ENCODE measurements at places on chromosomes 3 and 15.

DNA sequence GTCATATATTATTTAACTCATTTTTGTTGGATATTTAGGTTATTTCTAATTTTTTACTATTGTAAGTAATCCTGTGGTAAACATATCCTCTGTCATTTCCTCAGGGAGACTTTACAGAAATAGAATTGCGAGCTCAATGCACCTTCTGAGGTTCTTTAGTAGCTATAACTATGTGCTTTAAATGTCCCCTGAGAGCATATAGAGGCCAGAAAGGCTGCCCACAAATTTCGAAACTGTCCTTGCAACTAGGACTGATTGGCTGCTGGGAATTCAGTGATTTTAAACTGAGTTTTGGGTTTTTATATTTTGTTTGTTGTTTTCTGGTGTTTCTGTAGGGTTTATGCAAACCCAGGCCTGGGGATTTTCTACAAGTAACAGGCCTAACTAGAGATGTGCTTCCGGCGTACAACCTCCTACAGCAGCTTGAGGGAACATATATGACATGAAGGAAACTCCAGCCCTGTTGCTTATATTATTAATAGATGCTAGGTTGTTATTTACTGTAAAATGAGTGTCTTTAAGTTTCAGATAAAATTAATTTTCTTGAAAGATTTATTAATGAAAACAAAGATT lies 29.1 kb upstream of the P4HTM start:
- no peak for DNase-seq

- DNase-seq: no peak
These were observed 1.2 kb downstream of the MYD88 start for GRCh38 chr3:38139652-38140051.

DNA sequence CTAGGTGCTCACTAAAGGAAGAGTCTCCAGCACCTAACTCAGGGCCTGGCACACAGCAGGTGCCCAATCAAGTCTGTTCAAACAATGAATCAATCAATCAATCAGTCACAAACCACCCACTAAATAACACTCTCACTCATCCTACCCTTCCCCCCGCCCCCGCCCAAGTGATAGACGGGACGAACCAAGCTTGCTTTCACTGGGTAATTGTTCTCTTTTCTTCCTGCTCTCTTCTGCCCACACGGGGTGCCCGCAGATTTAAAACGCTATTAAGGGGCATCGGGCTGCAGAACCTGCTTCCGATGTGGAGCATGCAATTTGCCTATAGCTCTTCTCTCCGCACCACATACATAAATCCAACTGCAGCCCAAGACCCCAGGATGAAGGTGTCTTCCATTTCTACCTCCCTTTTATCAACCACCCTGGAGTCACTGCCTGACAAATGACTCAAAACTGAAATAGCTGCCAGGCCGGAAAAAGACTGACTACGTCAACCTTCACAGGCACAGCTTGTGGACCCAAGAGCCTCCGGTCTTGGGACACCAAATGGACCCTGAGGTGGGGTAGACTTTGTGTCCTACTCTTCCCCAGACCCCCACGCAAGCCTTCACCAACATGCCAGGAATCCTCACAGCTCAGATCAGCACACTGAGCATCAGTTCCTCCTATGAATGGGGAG lies 1.7 kb downstream of the KLHL25 start:
- no peak for DNase-seq

- no peak for DNase-seq
These were observed 48.6 kb upstream of the KLF13 start for GRCh38 chr15:31278061-31278445.

GRCh38 chr3:126865736-126866135 lies 117.2 kb upstream of the PLXNA1 start:
- no peak for DNase-seq

- DNase-seq: no peak
These were observed 20.9 kb downstream of the MRAS start for GRCh38 chr3:138369151-138369900.

GRCh38 chr3:170806676-170807075 lies 63.3 kb downstream of the RPL22L1 start:
- DNase-seq: no peak
